ENCODE measurements at places on chromosomes 16 and 17.
A peak's percentile ranks its signal among the peaks of the same experiment; 100 is the strongest.

DNA sequence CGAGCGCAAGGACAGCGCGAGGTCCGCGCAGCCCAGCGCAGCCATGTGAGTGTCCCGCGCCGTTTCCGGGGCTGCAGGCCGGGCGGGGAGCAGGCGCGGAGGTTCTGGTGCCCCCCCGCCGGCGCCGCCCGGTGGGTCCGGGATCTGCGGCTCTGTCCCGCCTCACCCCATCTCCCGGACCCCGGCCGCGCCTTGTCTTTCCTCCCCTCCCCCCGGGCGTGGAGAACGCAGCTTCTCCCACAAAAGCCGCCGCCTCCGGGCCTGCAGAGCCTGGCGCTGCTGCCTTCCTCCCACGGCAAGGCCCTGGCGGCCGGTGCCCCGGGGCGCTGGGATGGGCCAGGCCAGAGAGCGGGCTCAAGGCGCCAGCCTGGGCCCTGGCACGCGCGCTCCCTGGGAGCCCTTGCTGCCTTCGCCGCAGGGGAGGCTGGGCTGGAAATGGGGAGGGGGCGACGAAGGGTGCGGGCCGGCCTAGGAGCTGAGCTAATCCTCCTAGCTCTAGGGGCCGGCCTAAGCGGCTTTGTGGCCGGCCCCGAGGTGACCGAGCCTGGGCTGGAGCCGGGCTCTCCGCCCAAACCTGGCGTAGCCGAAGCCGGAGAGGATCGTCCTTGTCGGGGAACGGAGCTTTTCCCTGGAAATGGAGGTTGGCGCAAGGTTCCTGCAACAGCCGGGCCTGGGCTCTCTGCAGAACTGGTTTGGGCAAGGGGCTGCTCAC, 397 bp downstream of the RIPOR1 start:
- DNase-seq, result peak; percentile 75

DNA sequence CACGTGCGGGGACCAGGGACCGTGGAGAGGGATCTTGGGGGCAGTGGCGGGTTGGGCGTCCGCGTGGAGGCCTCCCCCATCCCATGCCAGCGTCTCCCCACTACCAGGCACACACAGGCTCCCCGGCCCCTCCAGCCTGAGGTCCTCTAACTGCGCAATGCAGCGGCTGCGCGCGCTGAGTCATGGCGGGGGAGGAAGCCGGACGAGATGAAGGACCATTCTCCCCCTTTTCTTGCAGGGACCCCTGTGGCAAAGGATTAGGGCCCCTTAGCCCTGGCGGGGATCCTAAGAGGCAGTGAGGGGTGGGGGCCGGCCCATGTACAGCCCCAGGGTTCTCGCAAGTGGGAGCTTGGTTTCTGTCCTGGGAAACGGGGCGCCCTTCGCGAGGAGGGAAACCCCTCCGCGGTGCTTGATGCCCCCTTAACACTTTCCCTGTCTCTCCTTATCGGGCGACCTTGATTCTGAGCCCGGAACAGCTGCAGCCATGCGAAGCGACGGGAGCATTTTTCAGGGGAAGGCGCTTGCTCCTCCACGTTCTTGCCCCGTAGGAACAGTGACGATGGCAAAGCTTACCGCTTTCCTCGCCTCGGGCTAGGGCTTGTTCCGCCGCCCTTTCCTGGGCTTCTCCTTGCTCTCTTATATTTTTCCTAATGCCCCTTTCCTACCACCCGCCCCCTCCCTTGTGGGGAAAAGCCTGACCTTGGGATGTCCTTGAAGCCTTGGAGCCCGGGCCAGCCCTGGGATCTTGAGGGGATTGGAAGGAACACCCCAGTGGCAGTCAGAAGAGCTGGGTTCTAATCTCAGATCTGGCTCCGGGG, 592 bp downstream of the ALDOA start:
- DNase-seq, result no peak

- DNase-seq, result no peak
Observed at GRCh38 chr16:86490859-86491639, 19.3 kb upstream of the FOXF1 start.

DNA sequence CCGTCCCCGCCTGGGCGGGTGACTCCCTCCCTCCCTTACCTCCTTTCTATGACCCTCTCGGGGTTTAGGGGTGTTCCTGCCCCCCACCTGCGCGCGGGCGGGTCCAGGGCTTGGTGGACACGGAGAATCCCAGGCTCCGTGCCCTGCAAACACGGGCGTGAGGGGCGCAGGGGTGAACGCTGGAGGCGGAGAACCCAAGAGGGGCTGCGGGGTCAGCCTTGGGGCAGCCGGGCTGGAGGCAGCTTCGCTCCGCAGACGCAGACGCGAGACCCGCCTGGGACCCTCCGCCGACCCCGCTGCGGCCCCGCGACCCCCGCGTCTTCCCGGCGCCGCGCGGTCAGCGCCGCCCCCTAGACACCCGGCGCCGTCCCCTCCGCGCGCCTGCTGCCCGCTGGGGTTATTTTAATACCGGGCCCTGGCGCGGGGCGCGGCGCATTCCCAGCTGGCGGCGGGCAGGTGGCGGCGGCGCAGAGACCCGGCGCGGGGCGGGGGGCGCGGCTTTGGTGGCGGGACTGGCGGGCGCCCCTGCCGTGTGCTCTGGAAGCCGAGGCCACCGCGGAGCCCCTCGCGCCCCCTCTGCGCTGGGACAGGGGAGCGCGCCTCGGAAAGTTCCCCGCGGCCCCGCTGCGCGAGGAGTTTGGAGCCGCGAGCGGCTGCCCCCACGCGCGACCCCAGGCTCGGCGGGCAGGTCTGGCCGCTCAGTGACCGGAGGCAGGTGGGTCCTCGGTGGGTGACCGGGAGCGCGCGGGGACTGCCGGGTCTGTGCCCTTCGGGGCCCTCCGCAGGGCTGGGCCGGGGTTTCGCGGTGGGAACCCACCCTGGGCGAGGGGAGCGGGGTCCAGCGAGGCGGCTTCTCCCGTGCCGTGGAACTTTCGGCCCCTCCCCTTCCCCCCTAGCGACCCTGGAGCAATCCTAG, at the start of gene UTS2R:
TSS of gene UTS2R (plus strand) at position 433 of the 916 bp plus-strand sequence. CDS start 2,560 bp downstream, outside the sequence.
- no peak for DNase-seq

- no peak for DNase-seq
Observed at GRCh38 chr17:46977750-46978488, 1.1 kb downstream of the RPRML start.

GRCh38 chr16:59205403-59205802, 471.3 kb upstream of the GOT2 start:
- no peak for DNase-seq

DNA sequence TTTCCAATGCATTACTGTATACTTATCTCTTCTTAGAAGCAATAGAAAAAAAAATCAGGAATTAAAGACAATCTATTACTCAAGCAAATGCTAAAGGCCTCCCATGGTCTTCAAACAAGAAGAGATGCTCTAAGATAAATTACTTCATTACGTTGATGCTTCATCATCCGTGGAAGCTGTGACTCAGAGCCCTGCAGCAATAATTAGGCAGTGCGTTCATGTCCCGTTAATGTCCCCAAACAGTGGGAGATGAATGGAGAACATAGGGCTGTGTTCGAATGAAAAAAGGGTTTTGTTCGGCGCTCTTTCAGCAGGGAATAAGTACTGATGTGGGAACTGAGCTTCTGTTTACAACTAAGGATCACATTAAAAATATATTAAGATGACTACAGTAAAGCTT, 15.9 kb upstream of the PDXDC1 start:
- DNase-seq, result peak; percentile 38

DNA sequence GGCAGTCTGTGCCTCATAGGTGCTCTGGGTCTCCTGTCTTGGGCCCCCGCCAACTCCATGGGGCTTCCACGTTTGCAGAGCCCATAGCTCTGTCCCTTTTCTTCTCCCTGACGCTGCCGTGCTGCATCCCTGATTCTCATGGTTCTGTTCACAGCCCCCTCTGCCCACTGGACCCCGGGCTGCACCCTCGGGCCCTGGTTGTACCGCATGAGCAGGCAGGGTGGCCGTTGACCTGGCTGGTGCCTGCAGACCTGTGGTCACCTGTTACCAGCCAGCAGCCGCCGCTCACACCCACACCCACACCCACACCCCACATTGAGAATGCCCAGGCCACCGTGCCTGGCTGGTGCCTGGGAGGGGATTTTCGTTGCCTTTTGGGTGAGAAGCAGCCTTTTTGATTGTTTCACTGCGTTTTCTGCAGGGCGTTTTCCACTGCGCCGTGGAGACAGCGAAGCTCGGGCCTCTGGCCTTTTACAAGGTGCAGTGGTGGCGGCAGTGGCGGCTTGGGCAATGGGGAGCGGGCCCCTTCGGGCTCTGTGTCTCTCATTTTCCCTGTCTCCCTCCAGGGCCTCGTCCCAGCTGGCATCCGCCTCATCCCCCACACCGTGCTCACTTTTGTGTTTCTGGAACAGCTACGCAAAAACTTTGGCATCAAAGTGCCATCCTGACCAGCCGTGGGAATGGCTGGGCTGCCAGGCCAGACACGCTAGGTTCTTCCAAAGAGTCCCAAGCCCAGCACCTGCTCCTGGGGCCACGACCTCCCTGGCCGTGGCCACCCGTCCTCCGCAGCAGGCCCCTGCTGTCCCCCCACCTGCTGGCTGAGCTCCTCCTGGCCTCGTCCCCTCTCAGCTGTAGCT, 7.6 kb downstream of the SLC25A10 start:
- no peak for DNase-seq

GRCh38 chr16:66619534-66620428, 15.3 kb downstream of the CMTM3 start:
- DNase-seq, result peak; percentile 56
